ENCODE measurements at places on chromosomes 5 and 9. TPM values are rescaled to one million over a fixed set of nuclear protein-coding genes. Genes with fewer than 3 reads are reported as not detected.

DNA sequence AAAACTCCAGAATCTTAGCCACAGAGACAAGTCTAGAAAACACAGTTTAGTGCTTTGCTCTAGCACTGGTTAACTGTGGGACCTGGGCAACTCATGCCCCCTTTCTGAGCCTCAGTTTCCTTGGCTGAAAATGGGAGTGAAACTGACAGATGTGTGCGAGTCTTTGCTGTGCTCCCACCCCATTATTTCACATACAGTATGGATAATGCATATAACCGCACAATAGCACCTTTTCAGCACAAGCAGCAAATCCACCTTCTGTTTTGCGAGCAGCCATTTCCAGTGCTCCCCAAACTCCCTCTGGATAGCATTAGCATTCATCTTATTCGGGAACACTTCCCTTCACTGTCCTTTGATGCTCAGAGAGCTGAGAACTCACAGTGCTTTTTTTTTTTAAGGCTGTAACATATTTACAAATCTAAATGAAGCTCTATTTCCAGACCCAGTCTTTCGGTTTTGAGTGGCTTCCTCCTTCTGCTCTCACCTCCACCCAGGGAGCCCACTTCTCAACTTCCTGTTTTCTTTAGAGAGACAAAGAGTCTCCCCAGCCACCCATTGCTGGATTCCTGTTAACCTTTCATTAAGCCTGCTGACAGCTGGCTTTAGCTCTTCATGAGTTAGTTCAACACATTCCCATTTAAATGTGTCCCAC, 49.2 kb downstream of the TIMD4 start:
- DNase-seq: no peak

- no peak for DNase-seq
Observed at GRCh38 chr5:68529581-68529980, 314.0 kb downstream of the PIK3R1 start.

The PKD2L2 gene
- total RNA-seq: not detected

GRCh38 chr5:9105851-9106250, 440.0 kb downstream of the SEMA5A start:
- DNase-seq: no peak

- no peak for DNase-seq
Observed at GRCh38 chr9:25260046-25260445, 418.2 kb downstream of the TUSC1 start.

DNA sequence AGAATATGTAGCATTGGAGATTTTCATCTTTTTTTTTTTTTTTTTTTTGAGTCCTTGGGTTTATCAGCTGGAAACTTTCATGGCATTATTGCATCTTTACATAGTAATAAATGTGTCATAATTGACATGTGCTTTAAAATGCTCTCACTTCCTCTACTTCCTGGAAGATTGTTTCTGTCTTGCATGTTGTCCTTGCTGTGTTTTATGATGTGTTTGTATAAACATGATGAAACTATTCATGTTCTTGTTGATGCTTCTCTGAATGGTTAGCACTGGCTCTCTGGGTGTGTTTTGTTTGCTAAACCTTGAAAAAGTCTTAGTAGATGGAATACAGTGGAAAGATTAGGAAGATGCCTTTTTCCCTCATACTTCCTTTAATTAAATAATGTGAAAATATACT, 87.9 kb downstream of the IQGAP2 start:
- DNase-seq: no peak
